Activated T-cell treated with anti-CD3 and anti-CD28 coated beads for 48 hours (primary cell): ENCODE measurements at places on chromosomes 6 and 20.

- DNase-seq = no peak
Observed at GRCh38 chr6:137089305-137089704, 44.5 kb upstream of the IL20RA start.

DNA sequence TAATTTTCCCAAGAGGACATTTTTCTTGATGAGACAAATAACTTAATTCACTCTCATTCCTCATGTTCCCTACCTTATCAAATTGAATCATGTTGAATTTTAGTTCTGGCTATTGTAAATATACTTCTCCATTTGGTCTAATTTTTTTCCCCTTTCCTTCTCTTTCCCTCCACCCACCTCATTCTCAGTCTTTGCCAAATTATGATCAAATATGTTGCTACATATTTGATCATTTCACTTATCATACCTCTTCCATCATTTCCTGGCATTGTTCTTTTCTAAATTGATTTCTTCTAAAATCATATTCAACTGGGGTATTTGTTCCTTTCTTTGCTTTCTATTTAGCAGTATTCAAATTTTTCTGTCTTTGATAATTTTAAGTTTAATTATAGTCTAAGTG is 52.3 kb downstream of the HDGFL1 start:
- DNase-seq = no peak

DNA sequence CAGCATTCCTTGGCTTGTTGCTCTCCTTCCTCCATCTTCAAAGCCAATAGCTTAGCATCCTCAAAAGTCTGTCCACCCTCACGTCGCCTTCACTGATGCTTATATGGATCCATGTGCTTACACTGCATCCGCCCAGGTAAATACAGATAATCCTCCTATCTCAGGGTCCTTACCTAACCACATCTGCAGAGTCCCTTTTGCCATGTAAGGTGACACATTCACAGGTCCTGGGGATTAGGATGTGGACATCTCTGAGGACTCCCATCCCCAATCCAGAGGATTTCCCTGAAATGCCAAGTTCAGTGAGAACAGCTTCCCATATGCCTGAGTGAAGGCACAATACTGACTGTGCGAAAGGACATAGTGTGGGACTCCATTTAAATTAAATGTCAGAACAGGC is 25.4 kb downstream of the FKBP1A start:
- no peak for DNase-seq

GRCh38 chr6:131073577-131073976 is 10.5 kb upstream of the EPB41L2 start:
- no peak for DNase-seq

GRCh38 chr6:37155394-37156312 is 14.3 kb upstream of the PIM1 start:
- peak; percentile 66 for DNase-seq
